H1 (cell line): ENCODE measurements at places on chromosomes 12 and 14.

- no peak for DNase-seq
These were observed 17.6 kb downstream of the DUSP6 start for GRCh38 chr12:89334548-89335169.

- DNase-seq = no peak
These were observed 450 bp upstream of the TDG start for GRCh38 chr12:103965255-103965589.

GRCh38 chr12:117202033-117202432, 11.8 kb upstream of the FBXO21 start:
- no peak for DNase-seq

DNA sequence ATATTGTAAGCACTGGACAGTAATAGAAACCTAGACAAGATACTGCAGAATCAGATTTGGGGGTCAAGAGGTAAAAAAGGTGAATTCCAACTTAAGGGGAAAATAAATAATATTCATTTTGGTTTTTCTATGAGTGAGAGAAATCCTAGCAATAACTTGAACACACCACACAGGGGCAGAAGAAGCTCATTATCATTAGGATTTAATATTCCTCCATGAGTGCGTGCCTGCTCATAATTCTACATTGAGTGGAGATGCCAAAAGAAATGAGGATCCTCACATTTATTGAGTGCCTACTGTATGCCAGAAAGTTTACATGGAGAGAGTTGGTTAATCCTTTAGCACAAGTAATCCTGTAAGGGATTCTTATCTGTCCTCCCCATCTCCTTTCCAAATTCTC, 40.5 kb upstream of the C14orf132 start:
- no peak for DNase-seq

DNA sequence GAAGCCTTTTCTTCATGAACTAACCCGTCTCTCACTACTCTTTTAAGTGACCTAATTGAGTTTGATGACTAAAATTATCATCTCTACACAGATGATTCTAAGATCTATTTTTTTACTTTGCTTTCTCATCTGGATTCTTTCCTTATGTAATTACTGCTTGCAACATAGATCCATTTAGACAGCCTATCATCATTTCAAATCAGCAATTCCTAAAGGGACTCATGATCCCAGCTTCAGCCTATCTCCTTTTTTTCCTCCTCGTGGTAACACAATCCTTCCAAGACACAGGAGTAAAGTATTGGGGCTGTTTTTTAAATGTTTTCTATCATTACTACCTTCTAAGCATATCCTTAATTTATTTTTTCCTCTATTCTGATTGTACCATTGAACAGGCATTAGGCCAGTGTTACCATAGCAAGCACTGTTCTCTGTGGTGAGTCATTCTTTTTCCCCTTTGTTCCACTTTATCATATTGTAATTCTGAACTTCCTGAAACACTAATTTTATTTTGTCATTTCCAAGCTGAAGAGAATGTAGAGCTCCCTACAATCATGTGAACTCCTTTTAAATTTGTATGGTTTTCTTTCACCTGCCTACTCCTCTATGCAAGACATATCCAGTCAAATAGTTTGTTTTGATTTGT, 190.4 kb upstream of the FAR2 start:
- DNase-seq = no peak

- no peak for DNase-seq
These were observed 1.1 kb downstream of the MSRB3 start for GRCh38 chr12:65279369-65280112.

DNA sequence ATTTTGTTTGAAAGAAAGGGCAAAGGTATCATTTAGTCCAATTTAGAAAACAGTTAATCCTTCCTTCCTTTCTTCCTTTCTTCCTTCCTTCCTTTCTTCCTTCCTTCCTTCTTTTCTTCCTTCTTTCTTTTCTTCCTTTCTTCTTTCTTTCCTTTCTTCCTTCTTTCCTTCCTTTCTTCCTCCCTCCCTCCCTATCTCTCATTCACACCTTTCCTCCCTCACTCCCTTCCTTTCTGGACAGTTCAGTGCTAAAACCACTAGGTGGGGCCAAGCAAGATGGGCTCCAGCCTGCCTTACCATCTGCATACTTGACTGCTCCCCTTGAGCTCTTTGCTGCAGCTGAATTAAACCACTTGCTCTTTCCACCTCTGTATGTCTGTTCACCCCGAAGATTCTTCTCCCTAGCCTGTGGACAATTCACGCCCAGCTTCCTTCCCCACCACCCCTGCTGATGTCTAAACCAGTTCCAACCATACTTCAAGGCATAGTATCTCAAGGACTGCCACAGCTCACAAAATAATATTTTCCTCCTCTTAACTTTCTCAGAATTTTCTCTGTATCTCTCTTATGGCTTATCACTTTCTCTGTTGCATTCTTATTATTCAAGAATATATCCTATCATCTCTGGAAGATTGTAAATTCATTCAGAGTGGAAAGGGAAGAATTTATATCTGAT, 78.0 kb downstream of the DBX2 start:
- DNase-seq = no peak

DNA sequence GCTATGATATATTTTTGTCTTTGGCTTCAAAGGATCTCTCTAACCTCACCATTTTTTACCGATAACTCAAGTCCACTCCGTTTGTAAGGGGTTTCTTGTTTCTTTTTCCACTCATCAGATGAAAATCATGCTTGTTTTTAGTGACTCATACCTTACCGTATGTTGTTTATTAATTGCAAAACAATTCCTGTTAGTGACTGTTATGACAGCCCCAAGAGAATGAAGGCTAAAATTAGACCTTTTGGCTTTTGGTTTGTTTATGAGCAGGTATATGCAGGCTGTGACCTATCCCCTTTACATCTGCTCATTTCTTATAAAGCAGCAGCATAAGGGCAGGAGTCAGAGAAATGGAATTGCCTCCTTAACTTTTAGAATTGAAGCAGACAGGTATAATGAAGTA, 319.8 kb downstream of the CEP128 start:
- no peak for DNase-seq

GRCh38 chr12:101356794-101357193, 50.8 kb downstream of the ARL1 start:
- DNase-seq = no peak

DNA sequence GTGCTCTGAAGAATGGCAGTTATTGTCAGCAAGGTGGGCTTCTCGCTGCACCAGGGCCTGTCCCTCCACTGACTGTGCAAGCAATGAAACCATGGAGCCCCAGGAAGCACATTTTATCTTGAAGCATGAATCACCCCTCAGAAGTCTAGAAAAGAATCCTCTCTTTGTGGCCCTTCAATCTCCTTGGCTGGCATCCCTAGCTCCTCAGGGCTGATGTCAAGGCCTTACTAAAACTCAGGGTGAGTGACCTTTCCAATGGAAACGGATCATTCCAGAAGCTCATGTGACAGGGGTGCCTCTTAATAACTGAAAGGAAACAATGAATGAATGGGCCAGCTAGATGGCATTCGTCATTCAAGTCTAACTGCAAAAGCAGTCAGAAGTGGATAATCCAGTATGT, 22.3 kb upstream of the PLEKHH1 start:
- no peak for DNase-seq

DNA sequence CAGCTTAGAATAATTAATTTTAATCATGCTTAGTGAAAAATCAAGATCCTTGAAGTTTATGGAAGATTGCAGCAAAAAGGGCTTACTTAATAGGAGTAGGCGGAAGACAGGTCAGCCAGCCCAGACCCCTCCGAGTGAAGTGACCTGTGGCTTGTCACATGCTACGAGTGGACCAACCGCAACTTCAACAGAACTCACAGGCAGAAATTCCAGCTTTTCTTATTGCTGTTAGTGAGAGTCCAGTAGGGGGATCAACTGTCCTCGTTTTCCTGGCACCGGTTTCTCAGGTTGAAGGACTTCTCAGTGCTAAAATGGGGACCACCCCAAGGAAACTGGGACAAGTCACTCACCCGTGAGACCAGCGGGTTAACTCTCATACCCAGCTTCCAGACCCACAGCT, 72.9 kb downstream of the ACACB start:
- DNase-seq = no peak

DNA sequence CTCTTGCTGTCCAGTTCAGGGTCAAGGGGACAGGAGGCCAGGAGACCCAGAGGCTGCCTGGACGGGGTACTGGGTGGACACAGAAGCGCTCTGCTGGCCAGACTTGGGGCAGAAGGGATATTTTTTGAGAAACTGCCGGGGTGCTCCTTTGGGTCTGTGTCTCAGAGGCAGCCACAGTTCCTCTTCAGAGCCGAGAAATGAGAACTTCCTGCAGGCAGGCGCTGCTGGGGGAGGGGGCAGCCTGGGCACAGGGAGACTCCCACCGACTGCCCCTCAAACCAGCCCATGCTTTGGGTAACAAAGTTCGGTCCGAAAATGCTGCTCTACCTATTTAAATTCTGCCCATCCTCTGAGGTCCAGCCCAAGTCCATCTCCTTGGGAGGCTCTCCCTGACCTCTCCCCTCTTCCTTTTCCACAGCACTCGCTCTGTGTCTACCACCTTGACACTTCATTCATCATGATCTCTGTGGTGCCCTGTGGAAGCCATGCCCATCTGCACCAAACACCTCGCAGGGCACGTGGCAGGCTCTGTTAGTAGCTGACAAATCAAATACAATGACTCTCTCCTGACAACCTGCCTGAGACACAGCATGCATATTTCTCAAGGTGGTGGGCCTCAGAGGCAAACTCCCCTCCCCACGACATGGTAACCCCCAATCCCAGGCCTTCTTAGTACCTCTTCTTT, 16.4 kb downstream of the HDAC7 start:
- no peak for DNase-seq

DNA sequence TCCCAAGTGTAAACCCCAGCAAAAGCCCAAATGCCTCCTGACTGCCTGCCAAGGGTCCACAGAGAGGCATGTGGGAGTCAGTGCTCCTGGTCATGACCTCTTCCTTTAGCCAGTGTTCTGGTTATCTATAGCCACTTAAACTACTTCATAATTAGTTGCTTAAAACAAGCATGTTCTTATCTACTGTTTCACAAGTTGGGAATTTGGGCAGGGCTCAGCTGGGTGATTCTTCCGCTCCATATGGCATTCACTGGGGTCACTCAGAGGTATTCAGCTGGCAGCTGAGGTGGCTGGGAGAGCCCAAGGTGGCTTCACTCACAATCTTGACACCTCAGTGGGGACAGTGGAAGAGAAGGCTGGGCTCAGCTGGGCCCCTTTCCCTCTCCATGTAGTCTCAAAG, 184.0 kb upstream of the RGS6 start:
- DNase-seq = no peak

GRCh38 chr12:43836475-43836989, 651 bp downstream of the TMEM117 start:
- no peak for DNase-seq

DNA sequence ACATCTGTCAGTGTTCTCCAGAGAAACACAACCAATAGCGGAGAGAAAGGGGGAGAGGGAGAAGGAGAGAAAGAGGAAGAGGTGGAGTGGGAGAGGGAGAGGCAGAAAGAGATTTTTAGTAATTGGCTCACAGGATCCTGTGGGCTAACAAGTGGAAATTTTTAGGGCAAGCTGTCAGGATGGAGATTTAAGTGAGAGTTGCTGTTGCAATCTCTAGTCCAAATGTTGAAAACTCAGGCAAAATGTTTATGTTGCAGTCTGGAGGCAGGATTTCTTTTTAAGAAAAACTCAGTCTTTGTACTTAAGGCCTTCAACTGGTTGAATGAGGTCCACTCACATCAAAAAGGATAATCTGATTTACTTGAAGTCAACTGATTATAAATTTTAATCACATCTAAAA, 12.5 kb upstream of the GLIPR1L2 start:
- DNase-seq = no peak
